ENCODE measurements at places on chromosomes 6 and 20. TPM values are rescaled to one million over a fixed set of nuclear protein-coding genes. Genes with fewer than 3 reads are reported as not detected.

The BCAS1 gene
- 0.17 TPM for total RNA-seq

The NEURL2 gene
- total RNA-seq, result 0.96 TPM

The MOG gene
- total RNA-seq, result not detected

The GATA5 gene
- total RNA-seq, result not detected

The OPRL1 gene
- total RNA-seq, result 1.6 TPM

- peaks cover 16% of the 10 kb centered on the region for H3K27me3 ChIP-seq
- H3K4me1 ChIP-seq, result peaks cover 4% of the 10 kb centered on the region
- H3K36me3 ChIP-seq, result no peaks in the 10 kb centered on the region
- H3K27ac ChIP-seq, result no peak overlapping the region
- no peak overlapping the region for H3K4me3 ChIP-seq
- no peak for DNase-seq
Observed at GRCh38 chr20:59047938-59048680, 5.5 kb upstream of the PRELID3B start.

GRCh38 chr6:36542041-36542440, 5.2 kb downstream of the STK38 start:
- peaks cover 5% of the 10 kb centered on the region for H3K36me3 ChIP-seq
- H3K4me3 ChIP-seq, result no peak overlapping the region
- H3K4me1 ChIP-seq, result peaks cover 10% of the 10 kb centered on the region
- no peak overlapping the region for H3K27ac ChIP-seq

GRCh38 chr6:26489996-26490964, 9.8 kb upstream of the BTN1A1 start:
- no peaks in the 10 kb centered on the region for H3K36me3 ChIP-seq
- no peaks in the 10 kb centered on the region for H3K27me3 ChIP-seq
- no peaks in the 10 kb centered on the region for H3K4me1 ChIP-seq
- H3K27ac ChIP-seq, result no peak overlapping the region
- no peak overlapping the region for H3K4me3 ChIP-seq
- no peak for DNase-seq

DNA sequence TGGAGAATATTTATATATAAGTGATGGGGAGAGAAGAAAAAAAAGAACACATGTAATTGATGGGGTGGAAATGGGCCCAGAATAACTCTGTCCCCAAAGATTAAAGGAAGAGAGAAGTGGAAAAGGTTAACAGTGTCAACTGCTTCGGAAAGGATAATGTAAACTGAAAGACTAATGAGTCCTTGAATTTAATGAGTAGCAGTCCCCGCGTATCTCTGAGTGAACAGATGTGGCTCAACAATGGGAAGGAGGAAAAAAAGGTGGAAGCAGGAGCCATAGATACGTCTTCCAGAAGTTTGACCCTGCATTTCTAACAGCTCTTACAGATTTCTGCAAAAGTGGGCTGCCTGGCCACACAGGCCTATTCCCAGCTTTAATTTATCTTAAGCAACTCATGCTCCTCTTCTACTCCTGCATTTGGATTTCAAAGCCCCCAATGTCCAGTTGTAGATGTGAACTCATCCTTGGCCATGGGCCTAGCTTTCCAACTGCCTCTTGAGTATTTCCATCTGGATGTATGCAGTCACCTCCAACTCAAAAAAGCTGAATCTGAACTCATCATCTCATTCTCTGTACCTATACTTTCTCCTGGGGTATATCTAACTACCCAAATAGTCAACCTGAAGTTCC, 61.3 kb downstream of the DST start:
- H3K36me3 ChIP-seq, result peaks cover 4% of the 10 kb centered on the region
- H3K27me3 ChIP-seq, result no peaks in the 10 kb centered on the region
- H3K4me1 ChIP-seq, result no peaks in the 10 kb centered on the region
- DNase-seq, result no peak

GRCh38 chr6:82881519-82881918, 184.1 kb downstream of the UBE3D start:
- no peak overlapping the region for H3K4me3 ChIP-seq
- DNase-seq, result no peak
- peaks cover 24% of the 10 kb centered on the region for H3K4me1 ChIP-seq
- H3K36me3 ChIP-seq, result no peaks in the 10 kb centered on the region

- no peak for DNase-seq
- H3K4me1 ChIP-seq, result no peaks in the 10 kb centered on the region
- no peaks in the 10 kb centered on the region for H3K27me3 ChIP-seq
Observed at GRCh38 chr20:15890407-15890982, 682.8 kb downstream of the KIF16B start.

- peaks cover 27% of the 10 kb centered on the region for H3K4me1 ChIP-seq
- no peak overlapping the region for H3K4me3 ChIP-seq
- no peaks in the 10 kb centered on the region for H3K36me3 ChIP-seq
- DNase-seq, result peak; percentile 77
Observed at GRCh38 chr20:51446656-51447055, 95.9 kb downstream of the NFATC2 start.

- H3K27ac ChIP-seq, result no peak overlapping the region
- no peaks in the 10 kb centered on the region for H3K36me3 ChIP-seq
- no peaks in the 10 kb centered on the region for H3K27me3 ChIP-seq
- no peak for DNase-seq
- peaks cover 56% of the 10 kb centered on the region for H3K4me1 ChIP-seq
Observed at GRCh38 chr20:54199283-54199682, 8.6 kb upstream of the PFDN4 start.

- no peak overlapping the region for H3K4me3 ChIP-seq
- H3K27me3 ChIP-seq, result no peaks in the 10 kb centered on the region
- no peak overlapping the region for H3K27ac ChIP-seq
- peaks cover 35% of the 10 kb centered on the region for H3K4me1 ChIP-seq
- no peaks in the 10 kb centered on the region for H3K36me3 ChIP-seq
- no peak for DNase-seq
Observed at GRCh38 chr6:2378046-2378657, 132.7 kb upstream of the GMDS start.

- no peak overlapping the region for H3K27ac ChIP-seq
- DNase-seq, result no peak
- H3K4me1 ChIP-seq, result no peaks in the 10 kb centered on the region
- H3K4me3 ChIP-seq, result no peak overlapping the region
- no peaks in the 10 kb centered on the region for H3K27me3 ChIP-seq
- no peaks in the 10 kb centered on the region for H3K36me3 ChIP-seq
Observed at GRCh38 chr20:9417665-9418064, 96.7 kb upstream of the LAMP5 start.

GRCh38 chr20:15742087-15742486, 831.2 kb downstream of the KIF16B start:
- H3K36me3 ChIP-seq, result no peaks in the 10 kb centered on the region
- H3K27ac ChIP-seq, result no peak overlapping the region
- H3K4me3 ChIP-seq, result no peak overlapping the region
- H3K27me3 ChIP-seq, result no peaks in the 10 kb centered on the region
- H3K4me1 ChIP-seq, result no peaks in the 10 kb centered on the region
- no peak for DNase-seq

DNA sequence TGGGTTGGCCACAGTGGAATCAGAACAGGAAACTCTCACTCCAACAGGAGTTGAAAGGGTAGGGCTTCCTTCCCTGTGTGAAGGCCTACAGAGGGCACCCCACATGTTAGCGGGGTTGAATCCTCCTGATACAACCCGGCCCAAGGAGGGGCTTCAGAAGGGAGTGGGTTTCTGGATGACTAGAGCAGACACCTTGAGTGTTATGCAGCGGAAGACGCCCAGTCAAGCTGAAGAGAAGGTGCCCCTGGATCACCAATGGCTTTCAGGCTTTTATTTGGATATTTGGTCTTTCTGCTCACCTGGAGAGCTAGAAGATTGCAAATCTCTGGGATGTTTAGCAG, 132.8 kb downstream of the PRND start:
- peaks cover 11% of the 10 kb centered on the region for H3K36me3 ChIP-seq
- no peak for DNase-seq
- no peak overlapping the region for H3K4me3 ChIP-seq
- H3K27ac ChIP-seq, result no peak overlapping the region
- no peaks in the 10 kb centered on the region for H3K4me1 ChIP-seq
- H3K27me3 ChIP-seq, result no peaks in the 10 kb centered on the region
